GM06990 (cell line): ENCODE measurements at places on chromosomes 1 and 21.
A peak's percentile ranks its signal among the peaks of the same experiment; 100 is the strongest.

DNA sequence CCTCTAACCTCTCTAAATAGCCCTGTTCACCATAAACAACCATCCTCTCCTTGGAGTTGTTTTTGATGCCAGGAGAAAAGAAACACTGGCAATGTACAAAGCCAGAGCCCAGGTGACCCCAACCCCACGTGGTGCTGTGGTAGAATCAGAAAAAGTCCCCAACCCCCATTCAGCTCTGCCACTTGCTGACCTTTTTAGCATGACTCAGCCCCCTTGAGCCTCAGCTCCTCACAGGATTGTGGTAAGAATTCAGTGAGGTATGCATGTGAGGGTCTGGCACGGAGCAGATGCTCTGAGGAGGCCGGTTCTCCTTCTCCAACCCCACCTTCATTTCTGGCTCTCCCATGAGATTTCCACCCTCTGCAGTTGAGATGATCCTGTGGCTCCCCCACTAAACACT is 11.1 kb upstream of the CHI3L1 start:
- no peak for DNase-seq

GRCh38 chr1:15881961-15882360 is 34.5 kb downstream of the SPEN start:
- DNase-seq: no peak

DNA sequence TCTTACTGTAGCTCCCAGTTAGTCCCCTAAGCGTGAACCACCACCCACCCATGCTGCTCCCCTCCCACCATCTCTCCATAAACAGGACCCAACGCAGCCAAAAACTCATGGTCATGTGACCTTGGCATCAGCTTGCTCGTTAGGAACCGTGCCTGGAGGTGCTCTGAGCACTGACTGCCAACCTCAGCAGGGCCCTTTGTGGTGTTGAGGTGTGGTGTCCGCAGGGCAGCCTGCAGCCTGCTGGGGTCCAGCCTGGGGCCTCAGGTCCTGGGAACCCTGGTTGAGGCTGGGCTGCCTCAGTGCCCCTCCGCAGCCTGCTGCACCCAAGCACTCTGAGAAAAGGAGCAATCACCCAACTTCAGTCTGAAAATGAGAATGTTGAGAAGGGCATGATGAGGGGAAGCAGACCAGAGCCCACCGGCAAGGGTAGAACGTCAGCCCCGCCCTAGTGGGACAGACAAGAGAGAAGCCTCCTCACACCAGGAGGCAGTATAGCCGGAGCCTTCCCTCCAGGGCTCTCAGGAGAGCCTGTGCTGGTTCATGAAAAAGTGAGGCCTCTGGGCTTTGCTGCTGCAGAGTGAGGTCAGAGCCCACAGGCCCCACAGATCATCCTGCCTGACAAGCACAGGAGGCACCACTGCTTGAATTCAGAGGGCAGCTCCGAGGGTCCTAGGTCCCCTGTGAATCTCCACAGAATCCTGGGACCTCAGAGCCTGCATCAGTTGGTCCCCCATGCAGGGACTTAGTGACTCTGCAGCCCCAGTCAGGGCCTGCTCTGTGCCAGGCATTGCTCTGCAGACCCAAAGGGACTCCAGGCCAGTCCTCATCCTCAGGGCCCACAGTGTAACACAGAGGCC is 4.9 kb upstream of the COL6A2 start:
- no peak for DNase-seq

DNA sequence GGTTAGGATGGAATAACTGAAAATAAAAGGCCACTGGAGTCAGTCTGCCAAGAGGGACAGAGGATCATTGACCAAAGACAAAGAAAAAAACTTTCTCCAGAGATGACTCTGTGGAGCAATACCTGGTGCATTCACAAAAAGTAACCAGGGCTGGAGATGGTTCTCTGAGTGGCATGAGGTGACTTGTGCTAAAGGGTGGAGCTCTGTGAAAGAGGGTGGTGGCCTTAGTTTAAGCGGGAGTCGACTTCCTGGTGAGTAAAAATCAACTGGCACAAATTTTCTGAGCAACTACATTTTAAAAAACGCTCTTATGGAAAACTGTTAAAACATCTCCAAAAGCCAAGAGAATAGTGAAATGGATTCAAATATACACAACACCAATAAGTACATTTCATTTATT is 10.0 kb downstream of the NHLH2 start:
- DNase-seq: no peak

GRCh38 chr1:13702425-13703127 is 2.6 kb downstream of the PRDM2 start:
- DNase-seq: peak; percentile 61

DNA sequence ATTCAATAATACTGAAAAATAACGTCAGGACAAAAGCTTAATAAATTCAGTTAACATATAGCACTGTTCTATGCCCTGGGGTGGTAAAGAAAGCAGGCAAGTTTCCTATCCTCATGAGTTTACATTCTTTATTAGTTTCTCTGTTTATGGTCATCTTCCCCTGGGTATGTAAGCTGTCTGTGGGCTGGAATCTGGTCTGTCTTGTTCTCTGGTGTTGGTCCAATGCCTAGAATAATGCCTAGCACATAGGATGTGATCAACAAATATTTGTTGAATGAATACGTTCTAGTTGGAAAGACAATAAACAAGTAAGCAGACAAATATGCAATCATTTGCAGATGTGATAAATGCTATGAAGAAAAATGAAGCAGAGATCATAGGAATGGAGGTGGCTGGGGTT is 7.2 kb upstream of the IGSF3 start:
- no peak for DNase-seq

- peak; percentile 12 for DNase-seq
Observed at GRCh38 chr21:17513214-17514123, 626 bp downstream of the CXADR start.

- no peak for DNase-seq
Observed at GRCh38 chr1:192475970-192476369, 99.6 kb upstream of the RGS1 start.

DNA sequence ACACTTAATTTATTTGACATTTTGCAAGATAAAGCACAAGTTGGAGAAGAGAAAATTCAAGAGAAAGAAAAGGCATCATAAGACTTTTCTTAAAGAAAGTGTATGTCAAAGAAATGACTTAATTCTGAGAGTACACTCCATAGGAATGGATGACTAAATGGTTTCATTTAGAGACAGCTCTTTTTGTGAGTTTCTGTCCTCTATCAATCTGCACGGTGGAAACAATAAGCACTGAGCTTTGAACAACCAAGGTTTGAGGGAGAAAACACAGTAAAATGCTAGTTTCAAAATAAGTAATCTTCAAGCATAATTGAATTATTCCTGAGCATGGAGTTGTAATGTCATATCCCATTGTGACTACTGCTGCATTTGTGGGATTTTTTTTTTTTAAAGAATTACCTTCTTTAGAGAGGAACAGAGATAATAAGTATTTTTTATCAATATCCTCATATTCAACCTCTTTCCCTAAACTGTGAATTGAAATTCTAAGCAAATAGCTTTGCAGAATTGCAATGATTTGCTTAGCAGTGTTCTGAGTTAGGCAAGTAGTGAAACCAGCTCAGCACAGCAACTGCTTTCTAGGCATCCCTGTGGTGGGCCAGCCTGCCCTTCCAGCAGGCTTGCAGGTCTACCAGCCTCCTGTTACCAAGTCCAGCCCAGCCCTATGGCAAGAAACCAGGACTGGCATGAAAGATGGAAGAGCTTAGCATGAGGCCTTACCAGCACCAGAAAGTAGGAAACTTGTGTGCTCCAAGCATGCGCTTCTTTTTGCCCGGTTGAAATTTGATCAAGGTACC is 38.2 kb downstream of the KCNJ6 start:
- no peak for DNase-seq

DNA sequence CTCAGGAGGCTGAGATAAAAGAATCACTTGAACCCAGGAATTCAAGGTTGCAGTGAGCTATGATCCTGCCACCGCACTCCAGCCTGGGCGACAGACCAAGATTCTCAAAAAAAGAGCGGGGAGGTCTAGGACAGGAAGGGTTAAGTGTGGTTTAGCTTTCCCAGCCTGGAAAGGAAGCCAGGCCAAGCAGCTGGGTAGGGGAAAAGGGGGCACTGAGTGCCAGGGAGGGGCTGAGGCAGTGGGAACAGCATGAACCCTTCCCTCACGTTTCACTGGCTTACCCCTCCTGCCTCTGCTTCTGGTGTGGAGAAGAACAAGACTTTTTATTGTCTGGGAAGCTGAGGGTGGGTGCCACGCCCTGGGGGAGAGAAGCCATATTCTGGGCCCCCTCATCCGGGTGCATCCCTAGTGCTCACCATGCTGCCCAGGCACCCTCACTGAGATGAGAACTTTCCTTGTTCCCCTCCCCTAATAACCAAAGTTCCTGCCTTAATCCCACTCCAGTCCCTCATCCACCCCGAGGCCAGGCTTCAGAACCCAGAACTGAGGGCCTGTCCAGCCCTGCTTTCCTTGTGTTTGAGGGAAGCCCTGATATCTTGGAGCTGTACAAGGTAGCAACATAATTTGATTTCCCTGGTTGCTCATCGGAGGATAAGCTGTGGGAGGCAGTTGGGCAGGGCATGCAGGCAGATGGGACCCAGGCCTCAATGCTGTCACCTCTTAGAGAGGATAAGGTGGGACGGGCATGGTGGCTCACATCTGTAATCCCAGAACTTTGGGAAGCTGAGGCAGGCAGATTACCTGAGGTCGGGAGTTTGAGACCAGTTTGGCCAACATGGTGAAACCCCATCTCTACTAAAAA is 2.0 kb upstream of the LMNA start:
- DNase-seq: no peak

GRCh38 chr1:37995751-37996345 is 6.0 kb upstream of the SF3A3 start:
- DNase-seq: peak; percentile 56

DNA sequence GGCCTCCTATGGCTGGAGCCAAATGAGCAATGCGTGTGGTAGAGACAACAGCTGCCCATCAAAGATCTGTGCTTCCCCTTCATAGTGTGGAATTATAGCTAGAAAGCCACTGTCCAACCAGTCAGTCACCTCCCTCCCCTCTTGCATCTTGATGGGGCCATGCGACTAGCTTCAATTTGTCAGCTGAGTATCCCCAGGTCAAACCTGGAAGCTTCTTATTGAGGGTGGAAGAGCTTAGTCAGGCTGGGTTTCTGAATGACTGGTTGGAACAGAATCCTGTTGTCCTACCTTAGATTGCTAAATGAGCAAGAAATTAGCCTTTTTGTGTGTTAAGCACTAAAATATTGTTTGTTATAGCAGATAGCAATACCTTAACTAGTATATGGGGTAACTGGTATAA is 625.4 kb downstream of the PTPRC start:
- no peak for DNase-seq
